ENCODE measurements at places on chromosomes 7 and 10. TPM values are rescaled to one million over a fixed set of nuclear protein-coding genes. Genes with fewer than 3 reads are reported as not detected.

The LFNG gene
- 16.4 TPM for total RNA-seq

The UNC5B gene
- 3.5 TPM for total RNA-seq

The FAS gene
- total RNA-seq: 51.5 TPM

GRCh38 chr10:32954080-32954479 lies 4.0 kb downstream of the ITGB1 start:
- no peaks in the 10 kb centered on the region for H3K27me3 ChIP-seq
- DNase-seq: no peak
- no peak overlapping the region for H3K4me3 ChIP-seq

- H3K27me3 ChIP-seq: peaks cover 83% of the 10 kb centered on the region
- no peak overlapping the region for H3K27ac ChIP-seq
- no peaks in the 10 kb centered on the region for H3K4me1 ChIP-seq
- DNase-seq: no peak
- no peaks in the 10 kb centered on the region for H3K36me3 ChIP-seq
These were observed 406 bp downstream of the PRLHR start for GRCh38 chr10:118595064-118595420.

- no peak for DNase-seq
- no peaks in the 10 kb centered on the region for H3K36me3 ChIP-seq
- H3K4me1 ChIP-seq: no peaks in the 10 kb centered on the region
- no peak overlapping the region for H3K27ac ChIP-seq
- H3K27me3 ChIP-seq: no peaks in the 10 kb centered on the region
These were observed 637.2 kb downstream of the POM121L12 start for GRCh38 chr7:53672681-53673080.

All from breast epithelium (tissue), 4 donors.